DMS153 (cell line): ENCODE measurements at places on chromosomes 7 and 10.

GRCh38 chr7:100208911-100209408 is 10.8 kb upstream of the PVRIG start:
- DNase-seq = no peak

- DNase-seq = no peak
Observed at GRCh38 chr10:48317321-48317990, 11.0 kb downstream of the MAPK8 start.

GRCh38 chr10:96532523-96532922 is 18.8 kb upstream of the TLL2 start:
- DNase-seq = no peak

DNA sequence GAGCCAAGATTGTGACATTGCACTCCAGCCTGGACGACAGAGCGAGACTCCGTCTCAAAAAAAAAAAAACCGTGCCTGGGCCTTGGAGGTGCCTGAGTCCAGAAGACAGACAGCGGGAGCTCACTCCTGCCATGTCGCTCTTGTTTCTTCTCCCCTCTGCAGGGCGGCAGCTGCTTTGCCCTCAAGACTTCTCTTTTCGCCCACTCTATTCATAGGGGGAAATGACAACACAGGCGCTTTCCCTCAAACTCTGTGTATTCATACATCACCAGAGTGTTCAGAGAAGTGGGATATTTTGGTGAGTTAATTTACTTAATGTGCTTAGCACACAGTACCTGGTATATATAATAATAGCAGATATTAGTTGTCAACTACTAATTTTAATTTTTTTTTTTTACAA is 44.5 kb downstream of the FOXK1 start:
- DNase-seq = no peak

GRCh38 chr7:31408140-31408729 is 67.7 kb upstream of the NEUROD6 start:
- DNase-seq = peak; percentile 48

DNA sequence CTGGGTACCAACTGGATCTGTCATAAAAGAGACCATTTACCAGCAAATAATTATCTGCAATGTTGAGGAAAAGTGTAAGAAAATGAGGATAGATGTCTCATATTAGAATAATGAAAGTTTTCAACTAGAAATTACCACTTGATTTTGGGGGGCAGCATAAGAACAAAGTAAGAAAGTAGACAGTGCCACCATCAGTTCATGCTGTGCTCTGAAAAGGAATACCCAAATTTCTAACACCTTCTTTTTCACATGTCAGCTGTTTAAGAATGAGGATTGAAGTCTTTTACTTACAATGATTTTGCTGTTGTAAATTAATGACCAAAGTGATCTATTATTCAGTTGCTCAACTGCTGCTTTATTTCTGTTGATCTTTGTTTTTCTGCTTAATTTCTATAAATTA is 578.3 kb downstream of the ETV1 start:
- no peak for DNase-seq

GRCh38 chr10:93503075-93503474 is 6.7 kb downstream of the CEP55 start:
- DNase-seq = no peak

DNA sequence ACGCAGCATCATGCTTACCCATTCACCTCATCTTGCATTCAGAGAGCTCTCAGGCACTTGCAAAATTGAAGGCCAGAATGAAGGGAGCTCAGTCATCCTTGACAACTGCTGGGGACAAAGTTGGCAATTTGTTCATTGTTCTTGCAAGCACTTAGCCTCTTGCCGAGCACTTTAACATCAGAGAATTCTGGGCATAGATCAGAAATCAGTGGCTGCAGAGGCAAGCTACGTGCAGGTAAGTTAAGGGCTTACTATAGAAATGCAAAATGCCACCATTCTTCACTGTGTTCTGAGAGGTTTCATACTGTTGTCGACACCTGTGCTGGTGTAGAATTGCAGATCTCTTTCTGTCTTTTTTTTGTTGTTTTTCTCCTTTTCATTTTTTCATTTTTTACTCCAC is 84.1 kb upstream of the INSYN2A start:
- DNase-seq = no peak

GRCh38 chr7:31663072-31663471 is 23.9 kb upstream of the PPP1R17 start:
- no peak for DNase-seq

GRCh38 chr7:11427686-11428273 is 404.2 kb downstream of the THSD7A start:
- peak; percentile 66 for DNase-seq

GRCh38 chr10:133460208-133460769 is 6.5 kb downstream of the SCART1 start:
- DNase-seq = no peak

DNA sequence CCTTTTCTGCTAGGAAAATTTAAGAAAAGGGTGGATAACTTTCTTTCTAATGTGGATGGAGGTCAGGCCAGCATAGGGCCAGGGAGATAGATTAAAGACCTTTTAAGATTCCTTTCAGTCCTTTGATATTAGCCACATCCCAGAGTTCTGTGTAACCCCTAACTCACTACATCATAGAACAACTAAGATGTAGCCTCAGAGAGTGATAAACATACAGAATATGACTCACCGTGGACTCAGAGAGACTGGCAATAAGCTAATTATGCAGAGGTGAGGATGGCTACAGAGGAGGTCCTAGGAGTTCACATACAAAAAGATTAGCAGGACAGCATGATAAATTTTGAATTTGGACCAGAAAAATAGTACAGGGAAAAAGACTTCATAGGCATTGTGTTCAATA is 141.0 kb downstream of the AOAH start:
- DNase-seq = no peak
